ENCODE measurements at places on chromosomes 4 and X.

DNA sequence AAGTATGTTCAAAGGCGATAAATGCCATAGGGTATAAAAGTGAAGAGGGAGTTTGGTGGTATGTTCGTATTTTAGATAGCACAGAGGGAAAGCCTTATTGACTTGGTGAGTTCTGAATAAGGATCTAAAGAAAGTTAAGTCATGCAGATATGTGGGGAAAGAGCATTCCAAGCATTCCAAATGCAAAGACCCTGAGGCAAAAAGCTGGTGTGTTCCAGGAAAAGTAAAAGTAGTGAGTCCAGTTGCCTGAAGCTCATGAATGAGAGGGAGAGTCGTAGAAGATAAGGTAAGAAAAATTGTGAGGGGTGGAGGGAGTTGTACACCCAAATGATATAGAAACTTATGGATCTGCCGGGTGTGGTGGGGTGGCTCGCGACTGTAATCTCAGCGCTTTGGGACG is 426.7 kb downstream of the RPA4 start:
- DNase-seq = peak; percentile 10

GRCh38 chrX:108049649-108050048 is 4.8 kb downstream of the VSIG1 start:
- no peak for DNase-seq

DNA sequence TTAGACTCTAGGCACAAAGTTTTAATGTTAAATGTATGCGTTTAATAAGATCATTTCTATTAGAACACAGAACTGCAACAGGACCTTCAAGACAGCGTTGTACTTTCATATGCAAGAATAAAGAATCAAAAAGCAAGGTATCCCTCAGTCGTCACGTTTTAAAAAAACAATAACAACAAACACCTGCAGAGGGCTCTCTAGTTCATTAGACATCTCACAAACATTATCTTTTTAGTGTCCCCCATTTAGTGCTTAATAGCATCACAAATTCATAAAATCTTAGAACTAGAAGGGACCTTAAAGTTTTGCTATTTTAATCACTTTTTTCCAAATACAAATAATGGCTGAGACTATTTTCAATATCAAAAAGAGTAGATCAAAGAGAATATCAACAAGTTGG is 236.6 kb downstream of the DCHS2 start:
- DNase-seq = no peak

- DNase-seq = peak; percentile 23
Observed at GRCh38 chr4:127188847-127189246, 443.9 kb upstream of the INTU start.

DNA sequence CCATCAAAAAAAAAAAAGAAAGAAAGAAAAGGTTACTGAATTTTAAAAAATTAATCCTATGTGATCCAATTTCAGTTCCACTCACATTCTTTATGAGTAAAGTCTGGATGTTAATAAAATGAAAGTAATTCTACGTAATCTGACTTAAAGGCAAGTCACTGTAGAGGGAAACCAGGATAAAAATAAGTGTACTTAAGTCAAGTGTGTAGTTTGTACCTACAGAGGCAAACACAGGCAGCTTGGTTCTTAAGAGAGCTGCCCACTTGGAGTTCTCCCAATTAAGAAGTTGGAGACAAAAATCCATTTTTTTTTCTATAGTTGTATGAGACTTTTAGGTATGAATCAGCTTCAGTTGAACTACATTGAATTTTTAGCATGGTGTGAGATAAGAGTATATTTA is 7.0 kb upstream of the LRAT start:
- DNase-seq = no peak

- DNase-seq = no peak
Observed at GRCh38 chr4:111535792-111536191, 609.5 kb upstream of the FAM241A start.
